ENCODE measurements at places on chromosomes 1 and 21.

DNA sequence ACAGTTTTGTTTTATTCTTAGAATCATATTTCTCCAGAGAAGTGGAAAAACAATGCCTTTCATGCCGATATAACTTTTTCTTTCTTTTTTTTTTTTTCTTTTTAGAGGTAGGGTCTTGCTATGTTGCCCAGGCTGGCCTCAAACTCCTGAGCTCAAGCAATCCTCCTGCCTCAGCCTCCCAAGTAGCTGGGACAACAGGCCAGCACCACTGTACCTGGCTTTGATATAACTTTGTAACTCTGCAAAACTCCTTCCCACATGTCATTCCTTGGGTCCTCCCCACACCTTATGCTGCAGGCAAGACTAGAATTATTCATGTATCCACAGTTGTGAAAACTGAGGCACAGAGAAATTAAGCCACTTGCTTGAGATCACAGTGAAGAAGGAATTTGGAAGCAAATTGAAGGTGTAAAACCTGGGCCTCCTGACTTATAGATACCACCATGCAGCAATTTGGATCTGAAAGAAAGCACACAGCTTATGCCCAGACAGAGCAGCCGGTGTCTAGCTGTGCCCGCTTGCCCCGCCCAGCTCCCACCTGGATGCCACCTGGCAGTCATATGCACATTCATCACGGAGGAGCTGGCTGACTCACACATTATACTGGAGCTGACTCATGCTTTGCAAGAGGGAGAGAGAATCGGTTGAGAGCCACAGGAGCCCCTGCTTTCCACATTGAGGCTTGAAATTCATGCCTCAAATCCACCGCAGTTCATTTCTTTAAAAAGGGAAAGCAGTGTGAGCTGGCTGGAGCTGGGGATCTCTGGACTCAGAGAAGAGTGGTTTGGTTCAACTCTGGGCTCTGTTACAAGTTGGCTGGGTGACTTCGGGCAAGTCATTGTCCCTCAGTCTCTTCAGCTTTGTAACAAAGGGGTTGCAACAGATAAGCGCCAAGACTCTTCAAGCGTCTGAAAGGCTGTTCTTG lies 8.3 kb upstream of the SLC2A1 start:
- no peak for DNase-seq

- no peak for DNase-seq
Observed at GRCh38 chr1:36089393-36090121, 865 bp downstream of the ADPRS start.

DNA sequence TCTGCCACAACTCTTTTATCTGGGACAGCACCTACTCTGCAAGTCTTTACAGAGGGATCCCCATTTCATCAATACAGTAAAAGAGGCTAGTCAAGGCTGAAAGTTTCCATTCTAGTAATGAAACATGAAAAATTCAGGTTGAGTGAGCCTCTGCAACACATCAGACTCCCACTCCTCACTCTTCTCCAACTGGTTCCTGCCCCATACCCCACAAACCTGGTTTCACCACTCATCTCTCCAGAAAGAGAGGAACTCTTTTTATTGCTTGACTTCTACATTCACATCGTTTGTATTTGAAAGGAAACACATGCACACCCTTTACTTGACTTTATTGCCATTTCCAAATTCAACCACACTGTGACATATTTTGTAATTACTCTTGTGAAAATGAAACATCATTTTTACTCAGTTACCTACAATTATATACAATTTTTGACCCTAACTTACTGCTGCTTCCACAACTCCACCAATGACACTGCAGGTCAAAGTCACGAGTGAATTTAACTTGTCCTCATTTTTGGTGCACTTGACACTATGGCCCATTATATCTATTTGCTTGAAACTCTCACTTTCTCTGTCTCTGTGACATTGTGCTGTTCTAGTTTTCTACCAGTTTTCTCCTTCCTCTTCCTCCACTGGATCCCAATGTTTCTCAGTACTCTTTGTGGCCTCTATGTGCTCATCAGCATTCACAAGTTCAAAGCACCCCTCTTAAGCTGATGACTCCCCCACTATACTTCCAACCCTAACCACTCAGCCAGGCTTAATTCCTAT lies 8.0 kb downstream of the STX6 start:
- no peak for DNase-seq

DNA sequence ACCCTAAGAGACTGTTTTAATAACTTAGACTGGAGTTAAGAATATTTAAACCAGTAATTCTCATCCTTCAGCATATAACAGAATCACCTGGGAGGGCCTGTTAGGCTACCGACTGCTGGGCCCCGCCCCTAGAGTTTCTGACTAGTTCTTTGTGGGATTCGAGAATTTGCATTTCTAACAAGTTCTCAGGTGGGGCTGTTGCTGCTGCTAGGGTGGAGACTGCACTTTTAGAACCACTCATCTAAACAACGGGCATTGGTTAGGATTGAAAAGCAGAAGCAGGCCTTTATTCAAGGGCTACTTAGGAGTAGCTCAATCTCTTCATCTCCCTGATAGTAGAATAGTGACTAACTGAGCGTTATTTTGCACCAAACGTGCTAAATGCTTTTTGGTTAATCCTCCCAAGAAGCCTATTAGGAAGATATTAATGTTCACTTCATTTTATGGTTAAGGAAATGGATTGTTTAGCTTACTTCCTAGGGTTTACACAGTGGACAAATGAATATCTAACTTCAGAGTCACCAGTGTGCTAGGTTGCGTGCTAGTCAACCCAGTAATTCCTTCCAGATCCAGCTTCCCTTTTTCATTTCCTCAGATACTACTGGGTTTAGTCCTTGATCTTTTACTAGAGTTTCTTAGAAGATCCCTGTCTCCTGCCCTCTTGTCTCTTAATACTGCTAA lies 31.1 kb upstream of the UAP1 start:
- no peak for DNase-seq

GRCh38 chr21:39087238-39088030 lies 95.8 kb downstream of the PSMG1 start:
- peak; percentile 62 for DNase-seq

- DNase-seq, result no peak
Observed at GRCh38 chr1:104987210-104987609, 1237.5 kb downstream of the AMY1C start.

DNA sequence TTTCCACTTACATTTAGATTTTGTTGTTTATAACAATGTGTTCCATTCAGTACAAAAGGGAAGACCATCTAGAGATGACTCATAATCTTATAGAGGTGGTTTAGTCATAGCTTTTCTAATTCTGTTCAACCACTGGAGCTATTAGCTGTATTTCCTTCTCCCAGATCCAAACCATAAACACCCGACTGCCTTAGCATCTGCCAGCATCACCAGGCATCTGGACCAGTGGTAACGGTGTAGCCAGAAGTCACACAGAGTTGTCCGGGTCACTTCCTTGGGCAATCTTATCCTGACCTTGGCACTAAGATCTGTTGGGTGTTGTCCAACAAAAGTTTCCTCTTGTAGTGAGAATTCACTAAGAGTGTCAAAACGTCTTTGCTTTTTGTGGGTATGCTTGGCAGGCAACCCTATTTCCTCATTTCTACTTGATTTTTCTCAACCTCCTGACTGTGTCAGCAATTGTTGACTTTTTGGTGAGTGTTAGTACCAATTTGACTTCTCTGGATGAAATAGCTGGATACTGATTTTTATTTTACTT lies 372.1 kb upstream of the B3GALT2 start:
- no peak for DNase-seq

- DNase-seq, result no peak
Observed at GRCh38 chr21:28473530-28474220, 519.0 kb downstream of the LTN1 start.

DNA sequence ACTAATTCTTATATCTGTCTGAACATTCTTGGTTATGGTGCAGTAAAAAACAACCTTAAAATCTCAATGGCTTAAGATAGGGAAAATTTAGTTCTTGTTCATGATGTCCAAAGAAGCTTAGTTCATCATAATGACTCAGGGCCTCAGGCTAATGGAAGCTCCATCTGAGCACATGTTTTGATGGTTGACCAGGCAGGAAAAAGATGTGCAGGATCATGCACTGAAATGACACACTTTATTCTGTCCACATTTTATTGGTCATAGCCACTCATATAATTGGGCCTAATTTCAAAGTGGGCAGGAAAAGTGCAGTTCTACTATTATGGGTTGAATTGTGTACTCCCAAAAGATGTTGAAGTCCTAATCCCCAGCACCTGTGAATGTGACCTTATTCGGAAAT lies 198.2 kb downstream of the CENPF start:
- no peak for DNase-seq

DNA sequence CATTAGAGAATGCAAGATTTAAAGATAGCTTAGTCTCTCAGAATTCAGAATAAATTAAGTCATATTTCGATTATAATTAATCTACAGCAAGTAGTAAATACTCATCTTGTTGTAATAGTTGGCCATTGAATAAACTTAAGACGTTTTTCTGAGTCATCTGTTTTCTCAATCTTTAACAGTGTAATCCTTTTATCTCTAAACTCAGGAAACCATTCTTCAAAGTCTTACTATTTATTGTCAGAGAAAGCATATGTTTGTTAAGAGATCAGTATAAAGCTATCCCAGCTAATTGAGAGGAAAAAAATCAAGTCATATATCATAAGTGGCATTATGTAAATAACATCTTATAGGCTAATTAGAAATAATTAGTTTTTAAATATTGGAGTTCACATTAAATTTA lies 201.2 kb upstream of the ADAMTS5 start:
- DNase-seq, result no peak

- DNase-seq, result no peak
Observed at GRCh38 chr1:211474451-211474850, 17.5 kb downstream of the RD3 start.

- no peak for DNase-seq
Observed at GRCh38 chr1:60936163-60936562, 146.2 kb upstream of the NFIA start.

DNA sequence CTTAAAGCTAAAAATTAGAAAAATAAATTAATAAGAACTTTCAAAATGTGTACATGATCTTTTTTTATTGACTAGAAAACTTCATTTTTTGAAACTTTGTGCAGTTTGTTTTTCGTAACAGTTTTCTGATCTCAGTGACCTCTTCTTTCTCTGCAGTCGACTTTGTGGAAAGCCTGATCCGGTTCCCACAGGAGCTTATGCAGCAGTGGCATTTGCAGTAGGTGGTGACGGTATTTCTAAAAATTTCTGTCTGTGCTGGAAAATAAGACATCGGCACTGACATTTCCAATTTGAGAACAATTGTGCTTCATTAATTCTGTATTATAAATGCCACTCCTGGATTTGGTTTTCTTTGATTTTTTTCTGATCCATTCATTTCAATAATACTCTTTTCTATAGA lies 68.8 kb downstream of the CLDN17 start:
- no peak for DNase-seq

DNA sequence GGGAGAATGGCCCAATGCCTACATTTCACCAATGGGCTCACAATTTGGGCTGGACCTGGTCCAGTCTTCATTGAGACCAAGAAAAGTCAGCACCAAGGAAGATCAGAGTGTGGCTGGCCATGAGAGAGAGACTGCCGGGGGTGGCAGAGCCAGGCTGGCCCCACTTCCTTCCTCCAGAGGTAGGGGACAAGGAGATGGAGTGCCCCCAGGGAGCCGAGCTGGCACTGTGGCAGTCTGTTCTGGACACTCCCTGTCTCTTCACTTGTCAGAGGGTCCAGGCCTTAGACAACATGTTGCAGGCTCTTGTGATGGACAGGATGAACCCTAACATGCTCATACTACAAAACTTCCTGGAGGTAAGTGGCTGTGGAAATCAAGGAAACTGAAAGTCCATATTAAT lies 27.7 kb downstream of the INAVA start:
- peak; percentile 55 for DNase-seq

DNA sequence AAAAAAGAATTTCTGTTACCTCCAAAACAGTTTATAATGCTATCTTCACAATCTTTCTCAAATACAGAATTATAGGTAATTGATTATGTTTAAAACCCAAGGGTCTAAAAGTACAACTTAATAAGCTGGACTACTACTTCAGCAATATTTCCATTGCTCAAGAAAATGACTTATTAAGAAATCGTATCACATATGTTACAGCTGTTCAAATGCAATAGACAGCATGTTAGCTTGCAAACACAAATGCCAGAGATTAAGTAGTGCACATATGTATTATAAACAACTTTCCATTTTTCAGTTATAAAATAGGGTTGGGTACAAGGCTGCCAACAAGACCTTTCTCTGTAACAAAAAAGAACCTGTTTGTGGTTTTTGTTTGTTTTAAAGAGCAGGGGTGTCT lies 211.0 kb upstream of the DMRTA2 start:
- no peak for DNase-seq

- DNase-seq, result no peak
Observed at GRCh38 chr1:200338451-200338850, 71.4 kb downstream of the ZNF281 start.

DNA sequence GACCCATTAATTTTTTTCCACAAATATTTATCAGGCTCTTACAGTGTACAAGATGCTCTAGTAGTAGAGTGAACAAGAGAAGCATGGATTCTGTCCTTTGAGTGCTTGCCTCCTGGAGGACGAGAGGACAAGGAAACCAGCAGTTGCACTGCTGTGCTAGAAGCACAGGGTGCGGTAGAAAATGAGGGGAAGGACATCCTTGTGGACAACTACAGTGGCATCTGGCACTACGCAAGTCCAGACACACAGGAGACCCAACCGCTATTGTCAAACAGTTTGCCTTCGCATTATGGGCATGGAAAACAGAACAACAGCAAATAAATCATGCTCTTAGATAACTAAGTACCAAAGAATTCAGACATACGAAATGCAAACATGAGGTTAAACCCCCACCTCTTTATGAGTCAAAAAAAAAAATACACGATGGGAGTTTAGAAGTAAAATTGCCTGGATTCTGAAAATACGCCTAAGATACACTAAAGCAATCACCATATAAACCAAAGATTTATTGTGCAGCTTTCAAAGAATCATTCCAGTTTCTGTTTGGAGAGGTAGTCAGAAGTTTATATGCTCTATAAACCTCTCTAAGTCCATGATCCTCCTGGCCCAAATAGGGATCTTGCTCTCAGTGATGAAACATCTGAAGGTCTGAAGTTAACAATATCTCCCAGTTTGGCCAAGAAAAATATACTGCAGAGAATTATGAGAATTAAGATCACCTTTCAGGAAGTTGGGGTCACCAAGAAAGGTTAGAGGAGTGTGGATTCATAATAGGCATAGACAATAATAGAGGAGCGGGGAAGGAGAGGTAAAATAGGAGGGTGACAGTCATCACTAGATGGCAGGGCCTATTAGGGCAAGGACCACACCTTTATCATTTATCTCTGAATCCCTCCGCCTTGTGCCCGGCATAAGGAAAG lies 307.8 kb downstream of the NFIA start:
- no peak for DNase-seq

DNA sequence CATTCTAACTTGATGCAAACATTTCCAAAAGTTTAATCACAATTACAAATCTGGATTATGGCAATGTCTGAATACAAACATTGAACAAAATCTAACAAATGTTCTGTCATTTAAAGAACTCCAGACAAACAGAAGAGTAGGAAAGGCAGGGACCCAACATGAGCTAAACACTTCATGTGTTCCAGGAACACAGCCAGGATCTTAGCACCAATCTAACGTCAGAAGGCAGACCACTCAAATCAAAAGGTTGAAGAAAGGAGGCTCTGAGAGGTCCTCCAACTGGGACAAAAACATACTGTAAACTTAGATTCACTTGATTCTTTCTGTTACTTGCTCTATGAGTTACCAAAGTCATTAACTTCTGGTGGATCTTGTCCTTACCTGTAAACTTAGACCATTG lies 374.0 kb downstream of the NEGR1 start:
- no peak for DNase-seq

Data from ascending aorta (tissue), 2 donors.